ENCODE measurements at places on chromosomes 6 and 20.

- DNase-seq: no peak
Measured at GRCh38 chr20:12166053-12166717, 248.5 kb downstream of the BTBD3 start.

GRCh38 chr6:55694759-55695158 is 115.8 kb upstream of the HMGCLL1 start:
- no peak for DNase-seq

- DNase-seq: peak; percentile 61
Measured at GRCh38 chr20:63628246-63628975, 1.5 kb upstream of the GMEB2 start.

DNA sequence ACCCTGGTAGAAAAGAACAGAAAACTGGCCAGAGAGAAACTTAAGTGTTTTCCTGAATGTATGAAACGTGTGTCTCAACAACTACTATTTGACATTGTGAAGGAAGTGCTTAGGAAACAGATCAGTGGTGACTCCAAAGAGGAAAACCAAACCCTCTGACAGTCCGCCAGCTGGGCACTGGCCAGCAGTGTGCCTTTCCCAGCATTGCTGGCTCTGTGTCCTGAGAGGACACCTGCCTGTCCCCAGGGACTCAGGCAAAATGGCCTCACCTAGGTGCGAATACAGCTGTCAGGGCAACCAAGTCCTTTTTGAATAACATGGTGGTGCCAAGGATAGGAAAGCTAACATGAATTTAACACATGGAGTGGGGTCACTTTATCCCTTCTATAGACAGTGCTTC is 72.5 kb downstream of the NDUFAF5 start:
- DNase-seq: no peak

GRCh38 chr20:3371754-3372153 is 35.7 kb downstream of the DNAAF9 start:
- peak; percentile 0 for DNase-seq

GRCh38 chr6:20882014-20882413 is 347.8 kb downstream of the CDKAL1 start:
- no peak for DNase-seq

GRCh38 chr20:13348311-13349234 is 127.5 kb downstream of the ISM1 start:
- no peak for DNase-seq

- DNase-seq: no peak
Measured at GRCh38 chr20:5172903-5173463, 46.2 kb downstream of the CDS2 start.

DNA sequence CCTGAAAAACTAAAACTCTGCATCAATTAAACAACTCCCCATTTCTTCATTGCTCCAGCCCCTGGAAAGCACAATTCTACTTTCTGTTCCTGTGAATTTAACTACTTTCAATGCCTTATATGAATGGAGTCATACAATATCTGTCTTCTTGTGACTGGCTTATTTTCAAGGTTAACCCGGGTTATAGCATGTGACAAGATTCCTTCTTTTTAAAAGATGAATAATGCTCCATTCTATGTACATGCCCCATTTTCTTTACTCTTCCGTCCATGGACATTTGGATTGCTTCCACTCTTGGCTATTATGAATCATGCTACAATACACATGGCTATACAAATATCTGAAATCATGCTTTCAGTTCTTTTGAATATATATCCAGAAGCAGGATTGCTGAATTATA is 334.9 kb upstream of the ID4 start:
- DNase-seq: no peak

GRCh38 chr20:16107172-16107870 is 465.9 kb downstream of the KIF16B start:
- no peak for DNase-seq

- DNase-seq: no peak
Measured at GRCh38 chr6:39387785-39388184, 65.3 kb upstream of the KCNK16 start.

DNA sequence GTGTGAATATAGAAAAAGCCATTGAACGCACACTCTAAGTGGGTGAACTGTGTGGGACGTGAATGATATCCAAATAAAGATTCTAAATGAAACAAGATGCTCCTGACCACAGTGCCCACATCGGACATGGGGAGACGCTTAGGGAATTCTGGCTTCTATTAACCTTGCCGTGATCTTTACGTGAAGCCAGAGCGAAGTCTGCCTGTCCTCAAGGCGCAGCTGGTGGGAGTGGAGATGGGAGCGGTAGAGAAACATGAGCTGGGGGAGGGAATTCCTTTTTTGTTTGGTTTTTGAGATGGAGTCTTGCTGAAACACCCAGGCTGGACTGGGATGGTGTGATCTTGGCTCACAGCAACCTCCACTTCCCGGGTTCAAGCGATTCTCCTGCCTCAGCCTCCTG is 46.0 kb downstream of the VSTM2L start:
- DNase-seq: no peak

DNA sequence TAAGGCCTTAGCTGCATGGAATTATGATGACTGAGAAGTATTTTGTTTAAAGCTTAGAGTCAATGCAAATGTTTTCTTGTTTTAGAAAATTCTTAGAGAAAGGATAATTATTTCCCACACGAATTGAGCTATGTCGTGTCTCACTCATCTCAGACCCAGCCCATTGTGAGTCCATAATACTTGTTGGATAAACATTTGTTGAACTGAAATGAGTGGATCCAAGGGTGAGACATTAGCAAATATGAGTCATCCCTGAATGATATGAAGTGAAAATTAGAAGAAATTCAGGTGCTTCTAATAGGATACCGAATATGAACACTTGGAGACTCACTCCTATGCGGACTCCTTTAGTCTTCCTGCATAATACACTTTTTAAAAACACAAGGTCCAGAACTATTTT is 41.6 kb upstream of the ARMC2 start:
- DNase-seq: no peak

GRCh38 chr6:158569036-158569435 is 9.1 kb downstream of the TMEM181 start:
- no peak for DNase-seq

GRCh38 chr20:62668441-62669027 is 26.2 kb downstream of the SLCO4A1 start:
- peak; percentile 57 for DNase-seq

GRCh38 chr6:50956014-50956413 is 137.3 kb downstream of the TFAP2B start:
- no peak for DNase-seq

DNA sequence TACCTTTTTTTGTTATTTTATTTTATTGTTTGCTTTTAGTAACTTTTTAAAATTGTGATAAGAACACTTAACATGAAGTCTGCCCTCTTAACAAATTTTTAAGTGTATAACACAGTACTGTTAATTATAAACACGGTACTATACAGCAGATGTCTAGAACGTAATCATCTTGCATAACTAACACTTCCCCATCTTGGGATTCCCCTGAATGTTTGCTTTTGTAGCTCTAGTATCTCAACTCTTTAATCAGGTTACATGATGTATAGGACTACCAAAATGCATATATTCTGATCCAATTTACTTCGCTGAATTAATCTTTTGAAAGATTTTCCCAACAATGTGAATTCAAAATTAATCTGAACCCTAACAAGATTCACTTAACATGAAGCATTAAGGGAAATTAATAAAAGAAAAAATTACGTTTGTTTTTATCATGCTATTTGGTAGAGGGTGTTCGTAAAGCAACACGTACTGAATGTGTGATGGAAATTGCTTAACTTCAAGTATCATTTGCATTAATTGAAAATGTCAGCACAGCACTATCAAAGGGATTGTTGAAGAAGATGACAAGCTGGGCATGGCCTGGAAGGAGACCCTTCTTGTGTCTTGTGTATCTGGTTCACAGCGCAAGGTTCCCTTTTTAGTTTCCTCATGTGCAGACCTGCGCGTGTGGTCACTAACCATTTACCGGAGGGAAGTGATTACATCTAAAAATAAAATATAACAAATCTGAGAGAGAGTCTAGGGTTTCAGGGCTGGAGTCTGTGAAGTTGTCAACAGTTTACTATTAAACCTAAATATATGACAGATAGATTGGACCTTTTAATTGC is 15.2 kb downstream of the COL19A1 start:
- no peak for DNase-seq

GRCh38 chr6:36109092-36109491 is 21.2 kb upstream of the MAPK13 start:
- peak; percentile 53 for DNase-seq

- DNase-seq: no peak
Measured at GRCh38 chr20:35344354-35344837, 52.2 kb upstream of the FAM83C start.

Measured in CD4-positive, alpha-beta T cell treated with Interleukin-1 beta for 1 hour (primary cell).